Astrocyte of the spinal cord (primary cell): ENCODE measurements at places on chromosomes 1 and 21.

DNA sequence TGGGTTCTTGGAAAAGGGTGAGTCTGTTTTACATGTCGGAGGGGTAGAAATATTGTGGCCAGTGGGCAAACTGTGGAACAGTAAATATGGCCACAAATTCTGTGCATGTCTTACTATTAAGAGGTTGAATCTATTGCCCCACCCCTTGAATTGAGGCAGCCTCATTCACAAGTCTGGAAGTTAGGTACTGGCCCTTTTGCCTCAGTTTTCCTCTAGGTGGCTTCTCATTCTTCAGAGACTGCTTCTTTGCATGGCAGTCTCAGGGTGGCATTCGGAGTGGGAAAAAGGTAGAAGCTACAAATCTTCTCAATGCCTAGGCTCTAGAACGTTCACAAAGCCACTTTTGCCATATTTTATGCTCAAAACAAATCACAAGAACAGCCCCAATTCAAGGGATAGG, 57.2 kb downstream of the SLC9C2 start:
- DNase-seq = no peak

- DNase-seq = peak; percentile 72
Observed at GRCh38 chr1:38727684-38728584, 131.6 kb downstream of the RRAGC start.

DNA sequence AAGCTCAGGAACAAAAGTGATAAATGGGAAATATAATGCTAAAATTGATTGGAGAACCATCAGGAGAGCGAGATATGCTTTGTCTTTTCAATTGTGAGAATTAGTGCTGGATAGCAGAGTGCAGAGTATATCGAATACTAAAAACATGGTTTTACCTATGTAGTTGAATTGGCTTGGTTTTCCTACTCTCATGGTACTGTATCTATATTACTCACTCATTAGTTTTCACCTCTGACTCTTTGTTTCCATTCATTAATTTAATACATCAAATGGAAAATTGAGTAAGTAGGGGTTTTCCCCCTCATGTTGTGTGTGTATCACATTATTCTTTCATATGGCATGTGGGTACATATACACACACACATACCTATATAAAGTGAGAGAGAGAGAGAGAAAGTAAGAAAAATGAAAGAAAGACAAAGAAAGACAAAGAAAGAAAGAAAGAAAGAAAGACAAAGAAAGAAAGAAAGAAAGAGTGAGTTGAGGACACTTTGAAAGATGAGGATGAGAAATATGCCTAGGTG, 1574.5 kb downstream of the MRPL39 start:
- no peak for DNase-seq

GRCh38 chr1:63612971-63613370, 19.8 kb downstream of the PGM1 start:
- no peak for DNase-seq

GRCh38 chr1:214990619-214991018, 91.9 kb upstream of the KCNK2 start:
- peak; percentile 93 for DNase-seq

DNA sequence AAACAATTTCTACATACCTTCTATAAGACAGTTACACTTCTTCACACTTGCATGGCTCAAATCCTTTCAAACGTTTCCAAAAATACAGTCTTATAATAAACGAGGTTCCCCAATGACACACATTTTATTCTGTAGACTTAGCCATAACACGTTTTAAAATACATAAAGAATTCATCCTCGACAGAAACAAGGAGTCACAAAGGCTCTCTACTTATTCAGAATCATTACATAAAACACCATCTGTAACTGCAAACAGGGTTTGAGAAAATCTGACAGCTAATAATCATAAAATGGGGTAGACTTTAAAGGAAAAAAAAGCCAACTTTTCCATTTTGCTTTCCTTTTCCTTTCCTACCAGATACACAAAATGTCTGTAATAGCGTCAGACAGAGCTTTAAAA, 1.8 kb downstream of the PIK3R3 start:
- peak; percentile 23 for DNase-seq

DNA sequence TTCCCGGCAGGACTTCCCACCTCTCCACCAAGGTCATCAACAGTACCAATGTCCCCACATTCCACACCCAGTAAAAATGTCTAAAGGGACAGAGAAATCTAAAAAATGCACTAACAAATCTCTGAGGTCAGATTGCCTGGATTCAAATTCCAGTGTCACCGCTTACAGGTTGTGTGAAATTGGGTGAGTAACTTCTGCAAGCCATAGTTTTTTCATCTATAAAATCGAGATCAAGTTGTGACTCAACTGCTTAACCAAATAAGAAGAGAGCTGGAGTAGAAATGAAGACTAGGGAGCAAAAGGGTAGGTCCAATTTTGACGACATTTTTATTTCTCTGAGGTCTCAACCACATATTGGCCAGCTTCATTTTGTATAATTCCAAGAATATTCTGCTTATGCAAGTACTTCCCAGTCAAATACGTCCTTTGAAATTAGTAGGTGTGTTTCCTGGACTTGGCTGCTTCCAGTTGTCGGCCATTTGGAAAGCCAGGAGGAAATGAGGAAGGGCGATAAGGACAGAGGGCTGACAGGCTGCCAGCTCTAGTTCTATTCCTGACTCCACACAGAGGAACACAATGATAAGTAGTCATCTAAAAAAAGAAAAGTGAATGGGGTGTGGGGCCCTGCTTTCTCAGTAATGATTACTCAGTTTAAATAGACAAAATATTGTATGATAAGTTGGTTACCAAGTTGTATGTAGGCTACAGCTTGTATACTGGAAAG, 57.7 kb upstream of the ZC3H11B start:
- DNase-seq = no peak

GRCh38 chr1:48659801-48660200, 116.9 kb downstream of the BEND5 start:
- DNase-seq = no peak

DNA sequence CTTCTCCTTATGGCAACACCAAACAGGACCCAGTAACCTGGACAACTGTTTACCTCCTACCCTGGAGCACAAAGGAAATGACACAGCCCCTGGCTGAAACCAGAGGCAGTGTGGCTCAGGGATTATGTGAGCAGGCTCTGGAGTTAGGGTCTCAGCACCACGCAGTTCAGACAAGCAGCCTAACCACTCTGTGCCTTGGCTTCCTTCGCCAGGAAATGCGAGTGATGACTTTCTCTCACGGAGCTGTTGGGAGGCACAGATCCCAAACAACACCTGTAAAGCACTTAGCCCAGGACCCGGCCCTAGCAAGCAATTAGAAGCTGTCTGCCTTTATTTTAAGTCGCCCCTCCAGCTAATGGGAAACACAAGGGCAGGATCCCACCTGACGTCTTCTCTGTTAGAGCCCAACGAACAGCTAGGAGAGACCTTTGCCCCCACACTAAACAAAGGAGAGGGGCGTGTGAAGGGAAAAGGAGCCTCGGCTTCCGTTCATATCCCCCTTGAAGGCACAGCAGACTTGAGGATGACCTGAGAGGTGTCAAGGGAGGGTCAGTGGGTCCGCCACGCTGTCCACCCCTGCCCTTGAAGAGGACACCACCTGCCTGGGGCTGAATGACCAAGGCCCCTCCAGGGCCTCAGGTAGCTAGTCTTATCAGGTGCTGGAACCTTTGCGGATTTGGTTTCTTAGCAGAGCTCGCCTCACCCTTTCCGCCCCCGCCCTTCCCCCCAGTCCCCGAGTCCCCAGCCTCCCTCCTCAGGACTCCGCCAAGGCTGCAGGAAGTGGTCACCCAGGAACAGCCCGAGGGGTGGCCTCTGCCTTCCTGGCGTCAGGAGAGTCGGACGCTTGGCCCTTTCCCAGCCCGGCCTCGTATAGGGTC, 860 bp downstream of the TMEM63A start:
- DNase-seq = peak; percentile 38

- DNase-seq = no peak
Observed at GRCh38 chr1:220497220-220497947, 30.6 kb upstream of the MARK1 start.

GRCh38 chr1:24946861-24947658, 17.0 kb upstream of the RUNX3 start:
- peak; percentile 48 for DNase-seq

GRCh38 chr21:29228306-29228705, 70.4 kb upstream of the BACH1 start:
- no peak for DNase-seq

- DNase-seq = no peak
Observed at GRCh38 chr1:202831906-202832305, 21.2 kb downstream of the PCAT6 start.

DNA sequence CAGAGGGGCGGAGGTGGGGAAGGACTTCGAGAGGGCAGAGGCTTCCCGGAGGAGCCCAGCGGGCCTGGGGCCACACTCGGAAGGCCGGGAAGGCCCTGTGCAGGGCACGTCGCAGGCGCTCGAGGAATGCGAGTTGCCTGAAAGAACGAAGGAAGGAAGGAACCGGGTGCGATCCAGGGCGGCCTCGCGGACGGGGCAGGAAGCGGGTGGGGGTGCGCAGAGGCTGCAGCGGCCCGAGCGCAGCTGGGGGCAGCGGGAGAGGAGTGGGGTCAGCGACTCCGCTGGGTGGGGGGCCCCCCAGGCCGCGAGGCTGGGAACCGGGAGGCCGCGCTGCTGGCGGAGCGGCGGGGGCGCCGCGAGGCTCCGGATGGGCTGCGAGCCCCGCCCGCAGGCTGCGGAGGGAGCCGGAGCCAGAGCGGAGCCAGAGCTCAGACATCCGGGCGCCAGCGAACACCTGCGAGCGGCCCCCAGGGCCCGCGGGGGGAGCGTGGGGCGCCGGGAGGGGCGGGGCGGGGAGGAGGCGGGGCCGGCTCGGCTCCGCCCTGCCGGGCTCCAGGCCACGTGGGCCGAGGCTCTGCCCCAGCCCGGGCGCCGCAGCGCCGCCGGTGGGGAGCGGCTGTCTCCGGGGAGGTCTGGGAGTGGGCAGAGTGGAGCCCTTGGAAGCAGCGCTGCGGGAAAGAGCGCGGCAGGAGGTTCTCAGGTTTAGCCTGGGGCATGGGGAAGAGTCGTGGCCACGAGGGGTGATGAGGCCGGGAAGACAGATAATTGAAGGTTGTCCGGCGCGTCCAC, 4.6 kb downstream of the ID3 start:
- DNase-seq = peak; percentile 92

- no peak for DNase-seq
Observed at GRCh38 chr1:196091397-196092135, 516.7 kb downstream of the KCNT2 start.

- DNase-seq = no peak
Observed at GRCh38 chr1:169048043-169048442, 58.4 kb upstream of the ATP1B1 start.

GRCh38 chr1:8816264-8816663, 1.2 kb downstream of the RERE start:
- DNase-seq = peak; percentile 53

GRCh38 chr1:200483491-200484143, 73.8 kb upstream of the ZNF281 start:
- DNase-seq = peak; percentile 98

GRCh38 chr1:114462341-114462740, 48.7 kb downstream of the TRIM33 start:
- DNase-seq = no peak

GRCh38 chr1:240508201-240508600, 103.8 kb downstream of the GREM2 start:
- no peak for DNase-seq

- DNase-seq = no peak
Observed at GRCh38 chr1:75787524-75787923, 1.5 kb downstream of the RABGGTB start.

DNA sequence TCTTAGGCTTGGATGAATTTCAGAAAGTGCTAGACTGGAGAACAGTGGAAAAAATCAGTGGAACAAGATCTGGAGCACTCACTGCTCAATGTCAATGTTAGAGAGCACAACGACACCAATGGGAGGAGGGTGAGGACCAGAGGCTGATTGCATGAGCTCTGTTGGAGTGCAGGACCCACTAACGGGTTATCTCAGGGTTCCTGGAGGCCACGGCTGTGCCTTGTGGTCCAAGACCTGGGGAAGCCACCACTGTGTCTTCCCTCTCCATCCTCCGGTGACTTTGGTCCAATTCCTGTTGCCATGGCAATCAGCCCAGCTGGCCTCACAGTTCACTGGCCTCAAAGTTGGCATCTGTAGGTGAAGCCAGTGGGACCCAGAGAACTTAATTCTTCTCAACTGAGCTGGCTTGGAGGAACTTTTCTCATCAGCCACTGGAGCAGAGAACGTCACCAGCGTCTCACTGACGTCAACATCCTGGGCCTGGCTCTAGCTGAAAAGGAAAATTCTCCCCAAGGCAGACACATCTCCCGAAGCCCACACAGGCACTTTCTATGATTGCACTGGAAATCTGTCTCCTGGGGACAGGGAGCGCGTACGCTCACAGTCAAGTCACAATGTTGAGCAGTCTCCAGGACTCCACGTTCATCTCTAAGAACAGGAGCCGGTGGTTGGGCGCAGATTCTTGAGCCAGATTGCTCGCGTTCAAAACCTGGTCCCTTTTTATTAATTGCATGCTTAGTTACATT, 21.9 kb upstream of the GPR157 start:
- peak; percentile 38 for DNase-seq

GRCh38 chr1:48808496-48808895, 31.8 kb upstream of the BEND5 start:
- no peak for DNase-seq

DNA sequence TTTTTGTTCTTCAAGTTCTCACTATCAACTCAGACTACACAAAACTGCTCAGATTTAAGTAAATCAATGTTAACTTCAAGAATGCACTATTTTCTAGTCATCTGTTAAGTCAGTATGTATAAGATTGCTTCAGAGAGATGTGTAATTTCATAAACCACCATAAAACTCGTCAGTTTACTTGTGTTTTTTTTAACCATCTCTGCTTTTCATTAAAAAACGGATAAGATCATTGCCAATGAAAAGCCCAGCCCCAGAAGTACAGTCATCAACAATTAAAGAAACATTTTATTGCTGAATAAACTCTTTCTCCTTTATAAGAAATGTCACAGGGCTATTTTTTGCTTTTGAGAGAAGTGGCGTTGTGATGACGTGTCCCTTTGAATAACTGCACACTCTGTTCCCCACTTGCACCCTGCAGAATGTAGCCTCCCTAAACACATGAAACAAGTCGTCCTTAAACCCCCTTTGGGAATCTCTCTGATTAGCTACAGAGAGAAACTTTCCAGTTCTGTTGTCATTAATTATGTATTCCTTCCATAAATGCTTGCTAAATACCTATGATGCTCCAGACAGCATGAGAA, 202.7 kb upstream of the FOXD3 start:
- no peak for DNase-seq

- DNase-seq = peak; percentile 94
Observed at GRCh38 chr1:179016706-179017382, 8.8 kb upstream of the FAM20B start.

- no peak for DNase-seq
Observed at GRCh38 chr1:63847308-63847910, 73.6 kb downstream of the ROR1 start.

GRCh38 chr1:13996334-13996733, 296.3 kb downstream of the PRDM2 start:
- no peak for DNase-seq

GRCh38 chr1:10794724-10795275, 1.6 kb downstream of the CASZ1 start:
- DNase-seq = no peak

DNA sequence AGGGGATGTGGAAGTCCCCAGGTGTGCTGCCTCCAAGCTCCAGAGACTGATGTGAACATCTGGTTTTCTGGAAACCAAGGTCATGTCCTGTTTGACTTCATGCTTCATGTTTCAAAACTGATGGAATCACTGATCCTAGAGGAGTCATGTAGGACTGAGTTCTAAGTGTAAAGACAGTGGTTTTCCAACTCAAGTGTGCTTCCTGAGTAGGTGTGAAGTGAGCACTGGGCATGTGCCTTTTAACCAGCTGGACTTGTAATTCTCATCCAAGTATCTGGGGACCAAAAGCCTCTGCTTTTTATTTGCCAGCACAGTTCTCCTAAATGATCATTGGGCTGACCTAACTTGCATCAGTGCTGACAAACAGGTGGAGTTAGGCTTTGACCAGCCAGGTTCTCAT, 36.9 kb downstream of the ABCA4 start:
- no peak for DNase-seq
